ENCODE measurements at places on chromosomes 13 and 19. TPM values are rescaled to one million over a fixed set of nuclear protein-coding genes. Genes with fewer than 3 reads are reported as not detected.

- no peak overlapping the region for H3K27ac ChIP-seq
- H3K27me3 ChIP-seq, result no peaks in the 10 kb centered on the region
- no peaks in the 10 kb centered on the region for H3K4me1 ChIP-seq
- no peaks in the 10 kb centered on the region for H3K36me3 ChIP-seq
- no peak for DNase-seq
These were observed 2080.4 kb downstream of the PCDH9 start for GRCh38 chr13:65149687-65150086.

DNA sequence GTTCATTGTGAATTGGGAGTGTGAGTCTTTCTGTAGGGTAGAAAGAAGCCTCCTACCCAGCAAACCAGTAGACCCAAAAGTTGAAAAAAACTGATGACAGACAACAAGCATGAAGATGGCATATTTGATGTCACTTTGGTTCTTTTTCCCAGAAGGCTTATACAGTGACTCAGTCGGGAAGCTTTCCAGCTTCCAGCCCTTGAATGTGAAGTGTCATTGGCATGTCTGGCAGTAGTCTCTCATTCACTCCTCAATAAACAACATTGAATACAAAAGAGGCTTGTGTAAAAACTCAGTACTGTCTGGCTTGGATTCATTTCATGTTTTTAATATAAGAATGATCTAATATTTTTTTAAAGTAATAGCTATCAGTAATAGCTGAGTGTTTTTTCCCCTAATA lies 68.7 kb downstream of the IPO5 start:
- H3K27ac ChIP-seq, result no peak overlapping the region
- H3K36me3 ChIP-seq, result peaks cover 22% of the 10 kb centered on the region
- DNase-seq, result no peak

Gene PPM1N
- total RNA-seq, result 2.4 TPM

DNA sequence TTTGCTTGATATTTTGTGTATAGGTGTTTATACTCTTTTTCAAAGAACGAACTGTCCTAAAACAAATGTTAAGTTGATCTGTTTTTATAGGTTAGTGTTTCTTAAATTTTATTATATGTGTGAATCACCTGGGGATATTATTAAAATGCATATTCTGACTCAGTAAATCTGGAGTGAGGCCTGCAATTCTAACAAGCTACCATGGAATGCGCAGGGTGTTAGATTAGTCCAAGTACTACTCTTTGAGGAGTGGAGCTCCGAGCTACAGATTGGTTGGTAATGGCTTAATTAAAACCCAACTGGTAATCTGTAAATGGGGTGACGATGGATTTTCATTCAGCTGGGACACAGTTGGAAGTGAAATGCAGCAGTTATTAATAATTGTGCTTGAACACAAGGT lies 214.1 kb upstream of the UFM1 start:
- H3K4me1 ChIP-seq, result no peaks in the 10 kb centered on the region
- H3K27me3 ChIP-seq, result no peaks in the 10 kb centered on the region
- H3K36me3 ChIP-seq, result no peaks in the 10 kb centered on the region
- H3K4me3 ChIP-seq, result no peak overlapping the region
